ENCODE measurements at places on chromosomes 6 and 20. TPM values are rescaled to one million over a fixed set of nuclear protein-coding genes. Genes with fewer than 3 reads are reported as not detected.

GRCh38 chr6:135087803-135088202 lies 33.2 kb upstream of the HBS1L start:
- H3K4me1 ChIP-seq, result no peaks in the 10 kb centered on the region
- H3K4me3 ChIP-seq, result no peak overlapping the region
- no peak for DNase-seq
- no peaks in the 10 kb centered on the region for H3K27me3 ChIP-seq
- H3K27ac ChIP-seq, result no peak overlapping the region
- no peaks in the 10 kb centered on the region for H3K36me3 ChIP-seq

Gene CARMIL1
- total RNA-seq, result 37.6 TPM

GRCh38 chr6:149499066-149499465 lies 14.3 kb upstream of the ZC3H12D start:
- H3K4me1 ChIP-seq, result no peaks in the 10 kb centered on the region
- peaks cover 6% of the 10 kb centered on the region for H3K36me3 ChIP-seq
- no peak overlapping the region for H3K4me3 ChIP-seq
- H3K27ac ChIP-seq, result no peak overlapping the region

Gene TNNC2
- 0.61 TPM for total RNA-seq

GRCh38 chr6:52539607-52540006 lies 37.3 kb downstream of the TRAM2 start:
- DNase-seq, result no peak
- H3K27me3 ChIP-seq, result no peaks in the 10 kb centered on the region
- H3K4me3 ChIP-seq, result no peak overlapping the region
- H3K27ac ChIP-seq, result no peak overlapping the region
- peaks cover 31% of the 10 kb centered on the region for H3K4me1 ChIP-seq

GRCh38 chr6:45075246-45075645 lies 252.9 kb upstream of the RUNX2 start:
- no peak for DNase-seq
- H3K4me1 ChIP-seq, result no peaks in the 10 kb centered on the region
- H3K36me3 ChIP-seq, result no peaks in the 10 kb centered on the region
- no peak overlapping the region for H3K27ac ChIP-seq
- no peaks in the 10 kb centered on the region for H3K27me3 ChIP-seq
- H3K4me3 ChIP-seq, result no peak overlapping the region

DNA sequence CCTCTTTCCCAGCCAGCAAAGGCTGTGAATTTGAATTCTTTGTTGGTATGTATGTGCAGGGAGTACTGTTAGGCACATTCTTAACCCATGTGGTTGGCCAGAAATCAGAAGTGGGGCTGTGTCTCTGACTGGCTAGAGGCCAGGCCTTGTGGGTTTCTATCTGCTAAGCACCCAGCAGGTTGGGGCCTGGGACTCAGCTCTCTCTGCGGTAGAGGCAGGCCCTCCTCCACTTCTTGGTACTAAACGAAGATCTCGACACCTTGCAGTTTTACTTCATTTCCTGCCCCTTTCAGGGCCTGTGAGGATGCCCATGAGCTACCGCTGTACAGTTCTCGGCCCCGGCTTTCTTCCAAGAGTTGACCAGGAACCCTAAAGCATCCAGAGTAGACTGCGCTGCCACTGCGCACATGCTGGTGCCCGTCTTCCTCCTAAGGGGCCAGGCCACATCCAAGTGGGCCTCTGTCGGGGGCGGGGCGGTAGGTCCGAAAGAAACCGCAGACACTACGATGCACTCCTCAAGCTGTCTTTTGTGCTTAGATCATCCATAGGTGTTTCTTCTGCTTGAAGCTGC lies 51.1 kb downstream of the TCP11 start:
- no peaks in the 10 kb centered on the region for H3K27me3 ChIP-seq
- no peak overlapping the region for H3K4me3 ChIP-seq
- H3K27ac ChIP-seq, result no peak overlapping the region
- peaks cover 38% of the 10 kb centered on the region for H3K4me1 ChIP-seq
- H3K36me3 ChIP-seq, result peaks cover 61% of the 10 kb centered on the region

DNA sequence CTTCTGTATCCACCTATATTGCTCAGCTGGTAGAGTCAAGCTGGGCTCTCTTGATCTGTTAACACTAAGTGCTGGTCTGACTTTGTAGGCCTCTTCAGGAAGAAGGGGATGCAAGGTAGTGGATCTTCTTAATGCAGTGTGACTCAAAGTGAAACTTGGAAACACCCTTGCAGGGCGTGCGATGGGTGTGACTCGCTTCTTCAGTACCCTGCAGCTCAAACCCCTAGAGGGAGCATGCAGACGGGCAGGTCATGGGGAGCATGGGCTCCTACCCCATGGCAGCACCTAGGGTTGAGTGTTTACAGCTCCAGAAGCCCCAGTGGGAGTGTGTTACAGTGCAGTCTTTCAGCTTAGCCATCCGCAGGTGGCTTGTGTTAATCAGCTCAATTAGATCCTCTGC lies 757 bp upstream of the SAMD3 start:
- H3K4me3 ChIP-seq, result no peak overlapping the region
- H3K27me3 ChIP-seq, result no peaks in the 10 kb centered on the region
- no peak overlapping the region for H3K27ac ChIP-seq
- DNase-seq, result no peak
- no peaks in the 10 kb centered on the region for H3K4me1 ChIP-seq

- no peaks in the 10 kb centered on the region for H3K27me3 ChIP-seq
- peaks cover 16% of the 10 kb centered on the region for H3K4me1 ChIP-seq
- H3K4me3 ChIP-seq, result peak overlapping the region; percentile 92
- peak overlapping the region; percentile 89 for H3K27ac ChIP-seq
Measured at GRCh38 chr20:63658749-63659187, 656 bp downstream of the RTEL1 start.

Gene CLPSL1
- not detected for total RNA-seq

GRCh38 chr6:71608646-71609045 lies 277.7 kb upstream of the RIMS1 start:
- no peak overlapping the region for H3K27ac ChIP-seq
- no peak for DNase-seq
- H3K4me1 ChIP-seq, result no peaks in the 10 kb centered on the region
- H3K36me3 ChIP-seq, result no peaks in the 10 kb centered on the region
- H3K4me3 ChIP-seq, result no peak overlapping the region
- H3K27me3 ChIP-seq, result no peaks in the 10 kb centered on the region

DNA sequence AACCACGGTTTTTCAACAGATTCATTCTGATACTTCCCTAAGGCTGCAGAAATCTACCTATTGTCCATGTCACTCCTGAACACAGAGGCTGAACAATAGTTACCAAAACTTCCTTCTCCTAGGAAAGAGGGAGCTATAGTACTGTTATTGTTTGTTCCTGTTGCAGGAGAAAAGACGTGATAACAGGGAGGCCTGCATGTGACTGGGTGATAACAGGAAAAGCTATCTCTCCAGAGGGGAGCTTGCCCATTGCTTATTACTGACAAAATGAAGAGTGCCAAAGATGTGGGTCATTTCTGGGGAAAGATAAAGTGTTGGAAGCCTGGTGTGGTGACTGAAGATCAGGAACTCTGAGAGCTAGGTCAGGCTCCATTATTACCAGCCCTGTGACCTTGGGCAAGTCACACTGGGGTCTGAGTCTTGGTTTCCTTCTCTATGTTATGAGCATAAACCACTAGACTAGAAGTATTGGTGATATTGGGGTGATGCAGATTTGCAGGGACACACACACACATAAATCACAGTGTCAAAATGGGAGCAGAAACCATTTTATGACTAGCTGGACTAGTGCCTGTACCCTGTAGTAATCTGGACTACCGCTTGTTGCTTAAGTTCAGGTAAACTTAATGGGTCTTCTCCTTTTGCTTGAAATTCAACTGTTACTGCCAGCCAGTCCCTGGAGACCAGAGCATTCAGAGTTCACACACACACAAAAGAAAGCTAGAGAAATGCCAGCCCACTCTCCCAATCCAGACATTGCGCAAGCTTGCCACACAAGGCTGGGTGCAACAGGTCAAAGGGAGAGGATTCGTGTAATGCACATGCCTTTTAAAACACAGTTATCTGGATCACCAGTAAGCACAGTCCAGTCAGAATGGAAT lies 136.0 kb upstream of the CNR1 start:
- no peaks in the 10 kb centered on the region for H3K4me1 ChIP-seq
- H3K36me3 ChIP-seq, result no peaks in the 10 kb centered on the region
- DNase-seq, result no peak
- no peaks in the 10 kb centered on the region for H3K27me3 ChIP-seq
- H3K27ac ChIP-seq, result no peak overlapping the region

DNA sequence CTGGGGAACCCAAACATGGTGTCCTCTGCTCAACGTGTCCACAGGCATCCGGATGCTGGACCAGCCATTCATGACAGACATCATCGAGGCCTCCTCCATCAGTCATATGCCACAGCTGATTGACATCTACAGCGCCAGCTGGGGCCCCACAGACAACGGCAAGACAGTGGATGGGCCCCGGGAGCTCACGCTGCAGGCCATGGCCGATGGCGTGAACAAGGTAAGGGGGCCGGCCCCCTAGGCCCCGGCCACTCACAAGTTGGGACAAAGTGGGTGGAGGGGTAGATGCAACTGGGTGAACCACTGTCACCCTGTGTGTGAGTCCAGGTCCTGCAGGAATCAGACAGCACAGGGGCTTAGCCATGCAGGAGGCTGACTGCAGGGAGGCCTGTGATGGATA lies 94.5 kb downstream of the BFSP1 start:
- no peaks in the 10 kb centered on the region for H3K36me3 ChIP-seq
- H3K4me3 ChIP-seq, result no peak overlapping the region
- no peak for DNase-seq
- H3K4me1 ChIP-seq, result no peaks in the 10 kb centered on the region
- peaks cover 3% of the 10 kb centered on the region for H3K27me3 ChIP-seq

GRCh38 chr6:156395276-156395675 lies 381.9 kb upstream of the ARID1B start:
- no peak for DNase-seq
- H3K4me1 ChIP-seq, result no peaks in the 10 kb centered on the region
- H3K27me3 ChIP-seq, result no peaks in the 10 kb centered on the region
- H3K27ac ChIP-seq, result no peak overlapping the region
- H3K4me3 ChIP-seq, result no peak overlapping the region

GRCh38 chr20:63783970-63784369 lies 44.4 kb downstream of the SLC2A4RG start:
- H3K4me1 ChIP-seq, result no peaks in the 10 kb centered on the region
- DNase-seq, result no peak
- H3K27ac ChIP-seq, result no peak overlapping the region
- no peaks in the 10 kb centered on the region for H3K27me3 ChIP-seq
- H3K36me3 ChIP-seq, result peaks cover 2% of the 10 kb centered on the region

DNA sequence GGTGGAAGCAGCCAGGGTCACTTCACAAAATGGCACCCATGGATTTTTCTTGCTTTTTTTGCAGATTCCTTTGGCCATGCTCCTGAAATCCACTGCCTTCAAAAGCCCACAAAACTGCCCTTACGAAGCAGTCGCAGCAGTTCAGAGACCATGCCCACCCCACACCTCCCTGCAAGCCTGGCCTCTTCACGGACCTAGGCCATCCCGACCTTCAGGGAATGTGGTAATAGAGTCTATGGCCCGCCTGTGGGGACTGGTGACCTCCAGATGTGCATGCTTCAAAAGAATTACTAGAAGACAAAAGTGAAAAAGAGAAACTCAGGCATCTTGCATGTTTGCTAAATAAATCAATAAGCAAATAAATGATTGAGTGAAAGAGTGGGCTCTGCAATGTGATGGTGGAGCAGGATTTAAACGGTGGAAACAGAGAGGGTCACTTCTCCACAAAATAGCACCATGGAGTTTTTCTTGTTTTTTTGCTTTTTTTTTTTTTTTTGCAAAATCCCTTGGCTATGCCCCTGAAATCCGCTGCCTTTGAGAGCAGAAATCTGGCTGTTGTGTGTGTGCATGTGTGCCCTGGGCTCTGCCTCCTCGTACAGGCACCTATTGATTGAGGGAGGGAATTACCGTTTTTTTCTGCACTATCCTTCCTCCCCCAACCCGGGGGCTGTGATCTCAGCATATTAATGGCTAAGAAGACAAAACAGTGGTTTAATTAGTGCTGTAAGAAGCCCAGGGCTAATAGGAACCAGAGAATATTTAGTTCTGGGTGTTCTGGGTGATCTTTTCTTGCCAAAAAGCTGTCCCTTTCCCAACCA lies 107.4 kb downstream of the PXDC1 start:
- H3K27ac ChIP-seq, result no peak overlapping the region
- no peak for DNase-seq
- H3K4me1 ChIP-seq, result no peaks in the 10 kb centered on the region
- no peaks in the 10 kb centered on the region for H3K27me3 ChIP-seq

DNA sequence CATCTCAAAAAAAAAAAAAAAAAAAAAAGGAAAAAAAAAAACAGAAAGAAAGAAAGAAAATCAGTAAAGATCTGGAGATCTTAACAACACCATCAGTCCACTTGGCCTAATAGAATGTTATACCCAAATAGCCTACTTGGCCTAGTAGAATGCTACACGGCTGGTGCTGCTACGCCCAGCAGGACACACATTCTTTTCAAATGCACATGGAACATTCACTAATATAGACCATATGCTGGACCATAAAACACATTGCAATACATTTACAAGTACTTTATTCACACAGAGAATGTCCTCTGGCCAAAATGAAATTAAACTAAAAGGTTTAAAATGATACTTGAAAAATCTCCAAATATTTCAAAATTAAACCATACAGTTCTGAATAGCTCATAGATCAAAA lies 80.0 kb upstream of the TNFAIP3 start:
- H3K4me1 ChIP-seq, result no peaks in the 10 kb centered on the region
- H3K27ac ChIP-seq, result no peak overlapping the region
- no peak for DNase-seq
- no peak overlapping the region for H3K4me3 ChIP-seq
- H3K36me3 ChIP-seq, result no peaks in the 10 kb centered on the region

DNA sequence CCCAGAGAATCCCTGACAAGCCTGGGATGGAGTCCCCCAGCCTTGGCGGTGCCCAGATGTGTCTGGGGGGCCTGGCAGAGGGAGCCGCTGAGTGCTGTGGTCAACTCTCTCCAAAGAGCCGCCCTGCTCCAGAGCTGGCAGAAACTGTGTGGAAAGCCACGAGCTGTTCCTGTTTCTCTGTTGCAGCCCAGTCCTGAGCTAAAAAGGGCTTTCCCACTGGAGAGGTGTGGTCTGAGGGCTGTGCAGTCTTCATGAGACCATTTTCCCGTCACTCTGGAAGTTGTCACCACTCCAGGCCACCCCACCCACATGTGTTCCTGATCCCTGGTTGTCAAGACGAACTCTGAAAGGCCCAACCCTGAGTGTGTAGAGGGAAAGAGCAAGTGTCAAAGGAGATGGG lies 99.7 kb upstream of the KCNK16 start:
- DNase-seq, result no peak
- H3K4me1 ChIP-seq, result no peaks in the 10 kb centered on the region

Gene PLCB4
- total RNA-seq, result 7.9 TPM

Gene PNLDC1
- 0.49 TPM for total RNA-seq

GRCh38 chr6:22447249-22448196 lies 121.8 kb upstream of the HDGFL1 start:
- H3K27me3 ChIP-seq, result no peaks in the 10 kb centered on the region
- H3K36me3 ChIP-seq, result no peaks in the 10 kb centered on the region
- peaks cover 4% of the 10 kb centered on the region for H3K4me1 ChIP-seq
- no peak overlapping the region for H3K27ac ChIP-seq
- no peak for DNase-seq

Gene EYS
- total RNA-seq, result not detected

Gene CCM2L
- total RNA-seq, result 23.2 TPM

DNA sequence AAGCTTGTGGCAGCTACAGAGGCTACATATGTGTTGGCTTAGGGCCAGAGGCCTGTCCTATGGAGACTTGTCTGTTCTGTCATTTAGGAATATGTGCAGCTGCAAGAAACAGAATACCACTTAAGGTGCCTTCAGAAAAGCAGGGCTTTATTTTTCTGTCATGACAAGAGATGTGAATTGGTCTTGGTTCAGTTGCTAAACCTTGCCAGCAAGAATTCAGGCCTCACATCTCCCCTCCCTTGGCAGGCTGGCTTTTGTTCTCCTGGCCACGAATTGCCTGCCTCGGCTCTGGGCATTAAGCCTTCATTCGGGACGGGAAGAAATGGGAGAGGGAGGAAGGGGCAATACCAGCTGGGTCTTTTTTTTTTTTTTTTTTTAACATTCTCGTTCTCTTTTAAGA lies 82.4 kb upstream of the TGM3 start:
- no peak for DNase-seq
- peaks cover 30% of the 10 kb centered on the region for H3K27me3 ChIP-seq
- H3K36me3 ChIP-seq, result no peaks in the 10 kb centered on the region
